IPS-NIHi11 (cell line): ENCODE measurements at places on chromosomes 5 and 9.
A peak's percentile ranks its signal among the peaks of the same experiment; 100 is the strongest.

DNA sequence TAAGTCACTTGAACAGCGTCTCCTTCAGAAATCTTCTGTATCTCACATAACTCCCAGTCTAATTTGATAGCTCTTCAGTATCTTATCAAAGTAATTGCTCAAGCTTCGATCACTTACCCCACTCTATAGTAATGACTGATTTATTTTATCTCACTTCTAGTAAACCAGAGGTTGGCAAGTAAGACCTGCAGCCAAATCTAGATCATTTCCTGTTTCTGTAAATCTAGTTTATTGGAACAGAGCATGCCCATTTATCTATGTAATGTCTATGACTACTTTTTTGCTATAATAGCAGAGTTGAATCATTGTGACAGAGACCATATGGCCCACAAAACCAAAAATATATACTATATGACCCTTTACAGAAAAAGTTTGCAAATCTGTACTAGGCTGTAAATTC is 40.1 kb downstream of the TSSK1B start:
- DNase-seq = no peak

DNA sequence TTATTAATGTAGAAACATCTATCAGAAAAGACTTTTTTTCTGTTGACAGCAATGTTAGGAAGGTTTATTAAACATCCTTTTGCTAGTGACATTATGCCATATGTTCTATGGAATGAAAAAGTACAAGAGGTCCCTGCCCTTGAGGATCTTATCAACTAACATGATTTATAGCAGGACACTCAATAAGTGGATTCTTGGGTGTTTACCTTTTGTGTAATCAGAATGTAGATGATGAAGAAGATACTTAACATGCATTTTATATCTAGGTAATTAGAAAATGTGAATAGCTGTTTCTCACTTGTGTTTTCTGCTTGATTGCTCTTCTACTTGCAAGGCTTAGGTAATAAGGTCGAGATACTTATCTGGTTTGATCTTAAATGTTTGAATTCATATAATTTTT is 4.9 kb downstream of the HMGCR start:
- no peak for DNase-seq

GRCh38 chr5:173655196-173655797 is 38.8 kb upstream of the BOD1 start:
- no peak for DNase-seq

GRCh38 chr5:111143910-111144309 is 51.8 kb downstream of the WDR36 start:
- DNase-seq = peak; percentile 23

DNA sequence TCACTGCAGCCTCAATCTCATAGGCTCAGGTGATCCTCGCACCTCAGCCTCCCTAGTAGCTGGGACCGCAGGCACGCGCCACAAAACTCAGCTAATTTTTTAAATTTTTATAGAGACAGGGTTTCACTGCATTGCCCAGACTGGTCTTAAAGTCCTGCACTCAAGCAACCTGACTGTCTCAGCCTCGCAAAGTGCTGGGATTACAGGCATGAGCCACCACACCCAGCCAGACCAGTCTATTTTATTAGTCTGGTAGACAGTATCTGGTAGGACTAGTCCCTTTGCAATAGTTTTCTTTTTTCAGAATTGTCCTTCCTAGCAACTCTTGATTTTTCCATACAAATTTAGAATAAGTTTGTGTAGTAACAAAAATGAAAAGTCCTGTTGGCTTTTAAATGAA is 14.1 kb upstream of the GPR150 start:
- no peak for DNase-seq

GRCh38 chr5:173853370-173854131 is 34.6 kb upstream of the CPEB4 start:
- DNase-seq = no peak

GRCh38 chr5:139651043-139651834 is 3.1 kb downstream of the CXXC5 start:
- DNase-seq = peak; percentile 60

DNA sequence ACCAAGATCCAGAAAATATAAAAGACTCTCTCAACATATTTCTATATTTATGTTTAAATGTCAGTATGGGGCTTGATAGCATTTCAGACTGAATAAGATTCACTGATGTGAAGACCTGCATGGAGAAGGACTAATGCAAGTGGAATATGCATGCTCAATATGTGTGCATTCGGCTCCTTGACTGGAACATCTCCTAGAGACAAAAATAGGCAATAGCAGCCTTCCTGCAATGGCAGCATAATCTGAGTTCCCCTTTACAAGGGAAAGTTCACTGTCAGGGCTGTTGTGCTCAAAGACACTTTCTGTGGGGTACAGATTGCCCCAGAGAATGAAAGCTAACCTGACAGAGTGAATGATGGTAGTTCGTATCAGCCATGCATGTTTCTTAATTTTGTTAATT is 42.4 kb downstream of the STARD4 start:
- no peak for DNase-seq

DNA sequence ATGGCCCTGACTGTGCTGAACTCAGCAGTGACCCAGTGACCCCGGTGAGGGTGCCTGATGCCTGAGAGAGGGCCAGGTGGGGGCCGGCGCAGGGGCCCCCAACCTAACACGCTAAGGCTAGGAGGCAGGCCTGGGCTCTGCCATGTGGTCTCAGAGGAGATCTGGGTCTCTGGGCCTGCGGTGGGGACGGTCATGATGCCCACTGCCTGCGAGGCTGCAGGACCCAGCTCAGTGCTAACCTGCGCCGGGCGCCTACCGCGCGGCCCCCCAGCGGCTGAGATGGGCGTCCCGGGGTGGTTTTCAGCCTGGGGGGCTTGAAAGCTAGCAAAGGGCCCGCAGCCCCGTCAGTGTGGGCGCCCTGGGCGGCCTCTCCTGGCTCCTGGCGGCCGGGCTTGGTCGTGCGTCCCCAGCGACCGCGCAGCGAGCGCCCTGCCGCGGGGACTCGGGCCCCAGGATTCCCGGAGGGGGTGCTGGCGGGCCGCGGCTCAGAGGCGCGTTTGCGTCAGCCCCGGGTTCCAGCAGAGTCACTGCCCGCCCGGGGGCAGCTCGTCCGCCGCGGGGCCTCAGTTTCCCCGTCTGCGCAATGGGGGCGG is 2.5 kb downstream of the EGFL7 start:
- DNase-seq = peak; percentile 90

- no peak for DNase-seq
Observed at GRCh38 chr5:40678026-40678425, 1.7 kb upstream of the PTGER4 start.

DNA sequence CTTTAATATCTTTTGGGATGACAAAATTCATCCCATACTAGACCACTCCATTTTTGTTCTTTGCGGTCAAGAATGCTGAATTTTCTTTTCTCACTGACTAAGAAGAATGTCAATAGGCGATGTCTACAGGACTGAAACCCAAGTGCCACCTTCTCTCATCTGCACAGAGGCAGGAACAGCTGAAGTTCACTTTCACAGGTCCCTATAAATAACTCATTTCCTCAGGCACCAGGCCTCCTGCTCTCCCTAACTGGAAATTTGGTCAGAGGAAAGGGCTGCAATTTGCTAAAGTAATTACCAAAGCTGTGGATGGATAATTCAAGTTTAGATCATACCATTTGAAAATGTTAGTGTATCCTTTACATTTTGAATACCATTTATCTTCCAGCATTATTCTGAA is 142.9 kb downstream of the DIRAS2 start:
- no peak for DNase-seq

DNA sequence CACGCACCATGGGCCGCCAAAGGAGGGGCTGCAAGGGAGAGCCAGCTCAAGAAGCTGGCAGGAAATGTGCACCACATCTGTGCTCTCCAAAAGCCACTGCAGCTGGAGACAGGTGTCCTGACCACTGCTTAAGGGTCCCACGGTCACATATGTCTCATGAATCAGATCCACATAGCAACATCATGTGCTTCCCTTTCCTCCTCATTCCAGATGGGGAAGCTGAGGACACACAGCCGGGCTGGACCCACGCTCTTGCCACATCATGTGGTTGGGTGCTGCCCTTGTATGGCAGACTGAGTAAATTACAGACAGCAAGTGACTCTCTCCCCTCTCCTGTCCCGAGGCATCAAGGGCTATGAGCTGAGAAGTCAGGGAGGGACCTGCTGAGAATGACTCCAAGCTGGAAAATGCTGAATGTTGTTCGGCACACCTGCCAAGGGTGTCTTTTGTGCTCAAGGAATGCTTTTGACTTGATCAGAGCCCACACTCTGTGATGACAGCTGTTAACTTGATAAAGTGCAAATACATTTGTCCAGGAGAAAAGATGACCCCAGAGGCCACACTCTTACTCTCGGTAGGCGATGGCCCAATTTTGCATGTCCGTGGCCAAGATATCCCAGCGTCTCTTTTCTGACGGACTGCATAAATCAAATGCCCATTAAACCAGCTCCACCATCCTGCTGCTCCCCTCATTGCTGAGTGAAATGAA is 58.2 kb downstream of the NSUN2 start:
- DNase-seq = no peak

- no peak for DNase-seq
Observed at GRCh38 chr9:93028448-93029006, 30.0 kb upstream of the SUSD3 start.

- DNase-seq = no peak
Observed at GRCh38 chr5:32790411-32790951, 79.4 kb downstream of the NPR3 start.

DNA sequence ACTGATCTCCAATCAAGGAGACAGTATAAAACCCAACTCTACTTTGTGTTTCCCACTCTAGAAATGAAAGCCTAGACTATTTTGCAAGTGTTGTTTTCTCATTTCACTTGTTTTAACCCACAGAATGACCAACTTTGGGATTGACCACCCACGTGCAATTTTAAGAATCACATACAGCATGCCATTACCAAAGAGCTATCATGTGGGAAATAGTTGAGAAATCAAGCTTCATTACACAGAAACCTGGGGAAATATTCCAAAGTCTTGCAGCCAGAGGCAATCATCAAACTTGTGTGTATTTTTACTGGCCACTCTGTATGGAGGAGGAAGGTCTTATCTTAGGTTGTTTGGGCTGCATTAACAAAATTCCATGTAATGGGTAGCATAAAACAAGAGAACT is 451.4 kb upstream of the DAB2 start:
- no peak for DNase-seq

DNA sequence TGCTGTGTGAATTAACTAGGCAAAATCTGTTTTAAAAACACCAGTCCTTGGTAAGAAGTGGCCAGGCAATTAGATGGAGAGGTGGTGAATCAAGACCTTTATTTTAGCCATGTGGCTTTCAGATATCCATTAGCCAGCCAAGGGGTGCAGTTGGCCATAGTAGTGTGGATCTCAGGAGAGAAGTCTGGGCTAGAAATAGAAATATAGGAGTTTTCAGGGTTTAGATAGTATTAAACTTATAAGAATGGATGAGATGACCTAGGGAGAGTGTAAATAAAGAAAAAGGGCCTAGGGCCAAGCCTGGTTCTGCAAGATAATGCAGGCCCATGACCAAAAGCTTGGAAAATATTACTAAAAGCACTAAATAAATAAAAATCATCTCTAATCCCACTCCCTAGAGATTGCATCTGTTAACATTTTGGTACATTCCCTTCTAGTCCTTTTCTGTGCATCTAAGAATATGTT is 40.3 kb upstream of the KIF2A start:
- DNase-seq = no peak

DNA sequence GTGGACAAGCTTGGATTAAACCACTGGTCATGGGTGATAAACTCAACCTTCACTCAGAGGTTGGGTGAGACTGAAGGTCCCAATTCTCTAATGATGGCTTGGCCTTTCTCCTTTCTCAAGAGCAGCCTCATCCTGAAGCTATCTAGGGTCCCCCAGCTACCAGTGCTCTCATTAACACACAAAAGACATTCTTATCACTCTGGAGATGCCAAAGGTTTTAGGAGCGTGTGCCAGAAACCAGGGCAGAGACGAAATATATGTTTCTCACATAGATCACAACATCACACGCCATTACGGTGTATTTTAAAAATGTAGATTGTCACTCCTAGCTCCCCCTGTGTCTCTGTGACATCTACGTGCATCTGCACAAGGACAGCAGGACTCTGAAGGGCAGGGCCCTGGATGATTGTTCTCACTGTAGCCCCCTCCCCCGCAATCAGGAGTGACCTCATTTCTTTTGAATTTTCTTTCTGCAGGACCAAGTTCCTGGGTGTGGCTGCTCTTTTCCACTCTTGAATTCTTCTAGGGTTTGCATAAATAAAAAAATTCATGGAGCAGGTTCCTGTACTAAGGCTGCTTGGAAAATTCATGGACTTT is 311.3 kb downstream of the GADD45G start:
- DNase-seq = peak; percentile 46

DNA sequence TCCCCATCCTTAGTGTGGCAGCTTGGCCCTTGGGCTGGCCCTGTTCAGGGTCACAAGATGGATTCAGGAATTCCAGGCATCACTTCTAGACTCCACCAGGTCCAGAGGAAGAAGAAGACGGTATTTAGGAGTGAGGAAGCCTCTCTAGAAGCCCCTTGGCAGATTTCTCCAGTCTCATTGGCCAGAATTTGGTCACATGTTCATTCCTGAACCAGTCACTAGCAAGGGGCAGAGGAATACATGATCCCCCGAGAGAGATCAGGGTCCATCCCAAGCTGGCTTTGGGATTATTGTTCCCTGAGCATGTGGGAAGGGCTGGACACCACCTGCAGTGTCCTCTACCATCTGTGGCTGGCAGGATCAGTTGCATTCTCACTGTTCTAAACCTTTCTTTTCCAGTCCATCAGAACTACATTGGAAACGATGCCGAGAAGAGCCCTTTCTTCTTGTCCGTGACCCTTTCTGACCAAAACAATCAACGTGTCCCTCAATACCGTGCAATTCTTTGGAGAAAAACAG is 48.5 kb downstream of the GARNL3 start:
- DNase-seq = no peak

GRCh38 chr5:157690690-157691433 is 19.5 kb downstream of the C5orf52 start:
- no peak for DNase-seq

DNA sequence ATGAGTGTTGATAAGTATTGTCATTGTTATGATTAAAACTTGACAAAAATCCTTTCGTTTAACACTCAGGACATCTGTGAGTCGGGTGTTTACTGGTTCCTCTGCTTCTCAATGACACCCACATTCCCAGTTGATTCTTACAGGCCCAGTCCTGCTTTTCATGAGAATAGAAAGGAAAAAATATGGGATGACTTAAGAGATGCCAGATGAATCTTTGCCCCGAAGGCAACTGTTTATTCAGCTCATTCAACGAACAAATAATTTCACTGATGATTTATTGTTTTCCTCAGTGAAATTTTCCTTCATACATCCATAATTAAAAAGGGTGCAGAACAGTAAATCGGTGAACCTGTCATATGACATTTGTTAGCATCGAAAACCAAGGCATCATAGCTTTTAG is 452.4 kb upstream of the WWC1 start:
- no peak for DNase-seq

DNA sequence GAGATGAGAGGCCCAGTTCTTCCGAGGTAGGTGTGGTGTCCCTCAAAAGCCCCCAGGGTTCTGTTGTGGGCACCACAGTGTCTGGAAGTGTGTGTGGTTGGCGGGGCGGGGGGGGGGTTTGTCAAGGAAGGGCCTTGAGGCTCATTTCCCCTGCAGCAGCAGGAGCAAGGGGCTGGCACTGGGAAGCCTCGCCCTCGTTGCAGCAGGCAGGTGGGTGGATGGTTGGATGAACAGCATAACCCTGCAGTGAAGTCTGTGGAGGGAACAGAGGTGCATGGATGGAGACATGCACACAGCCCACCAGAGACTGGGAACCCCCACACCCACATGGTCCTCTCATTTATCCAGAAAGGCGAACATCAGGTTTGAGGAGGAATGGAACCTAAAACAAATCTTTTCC is 2.0 kb upstream of the SPATA31E1 start:
- DNase-seq = no peak

- no peak for DNase-seq
Observed at GRCh38 chr5:35771839-35772238, 84.9 kb upstream of the IL7R start.
